ENCODE measurements at places on chromosomes 16 and 17.

GRCh38 chr16:62033065-62033464, 3.2 kb downstream of the CDH8 start:
- DNase-seq, result no peak

DNA sequence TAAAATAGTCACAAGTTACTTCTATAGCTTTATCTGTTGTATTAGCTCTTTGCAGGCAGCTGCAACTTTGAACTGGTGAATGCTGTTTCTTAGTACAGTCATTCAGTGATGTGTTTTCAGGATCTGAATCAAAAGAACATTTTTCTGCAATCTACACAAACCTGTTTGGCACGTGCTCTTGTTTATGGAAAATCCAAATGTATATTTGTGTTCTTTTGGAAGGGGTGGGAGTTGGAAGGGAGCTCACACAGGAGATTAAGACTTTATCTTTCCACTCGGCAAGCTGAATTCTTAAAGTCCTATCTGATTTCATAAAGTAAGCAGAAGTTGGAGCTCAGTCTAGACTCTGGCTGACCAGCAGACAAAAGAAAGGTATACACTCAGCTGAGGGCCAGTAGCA, 300.2 kb downstream of the MAP2K6 start:
- DNase-seq, result no peak

DNA sequence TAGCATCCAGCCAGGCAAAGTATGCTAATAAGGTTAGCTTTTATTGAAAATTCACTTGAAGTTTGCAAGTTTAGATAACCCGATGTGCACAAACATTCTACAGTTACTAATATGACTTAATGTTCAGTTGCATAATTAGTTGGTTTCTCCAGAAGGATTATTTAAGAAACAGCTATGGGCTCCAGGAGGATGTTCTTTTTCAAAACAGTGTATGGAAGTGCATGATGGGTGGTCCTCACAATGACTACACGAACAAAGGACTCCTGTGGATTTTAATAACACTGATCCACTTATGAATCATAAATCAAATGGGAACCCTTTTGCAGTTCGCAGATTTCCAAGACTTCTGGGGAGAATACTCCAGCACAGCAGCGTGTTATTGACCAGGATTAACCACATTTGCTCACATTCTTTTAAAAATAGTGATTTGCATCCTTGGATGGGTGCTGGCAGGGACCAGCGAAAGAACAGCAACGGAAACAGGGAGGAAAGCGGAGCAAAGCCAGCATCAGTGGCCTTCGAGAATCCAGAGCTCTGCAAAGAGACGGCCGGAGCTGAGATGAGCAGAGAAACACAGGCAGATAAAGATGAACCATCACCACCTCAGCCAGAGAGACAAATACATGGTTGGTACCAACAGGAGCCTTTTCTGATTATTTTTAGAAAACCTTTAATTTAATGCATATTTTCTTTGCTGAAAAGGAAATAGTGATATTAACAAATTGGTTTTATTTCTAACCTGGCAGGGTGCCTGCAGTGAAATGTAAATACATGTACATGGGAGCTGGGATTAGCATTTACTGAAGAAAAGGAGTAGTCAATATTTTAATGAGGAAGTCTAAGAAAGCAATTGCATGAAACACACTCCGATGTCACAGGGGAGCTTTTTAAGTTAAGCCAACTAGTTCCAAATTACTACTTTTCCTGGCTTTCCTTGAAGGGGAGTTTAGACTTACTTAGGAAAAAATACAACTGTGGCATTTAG, 623.2 kb upstream of the ZFHX3 start:
- DNase-seq, result no peak

- no peak for DNase-seq
These were observed 21.2 kb downstream of the CARHSP1 start for GRCh38 chr16:8847623-8848022.

GRCh38 chr16:53121043-53121620, 66.3 kb downstream of the CHD9 start:
- no peak for DNase-seq

GRCh38 chr17:31226373-31226772, 70.7 kb downstream of the OMG start:
- no peak for DNase-seq

DNA sequence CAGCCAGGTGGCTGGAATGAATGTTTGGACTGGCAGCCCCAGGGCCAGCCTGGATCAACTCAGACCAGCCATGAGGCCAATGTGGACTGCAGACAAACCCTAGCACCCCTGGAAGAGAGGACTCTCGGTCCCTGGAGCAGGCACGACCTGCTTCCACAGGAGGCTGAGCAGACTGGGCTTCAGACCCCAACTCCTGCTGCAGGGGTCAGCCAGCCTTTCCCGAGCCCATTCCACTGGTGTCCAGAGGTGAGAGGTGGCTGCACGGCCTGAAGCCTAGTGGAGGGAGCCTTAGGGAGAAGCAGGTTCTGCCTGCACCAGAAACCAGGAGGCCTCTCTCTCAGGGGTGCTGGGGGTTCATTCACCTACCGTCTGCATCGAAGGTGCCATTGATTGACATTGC, 97.1 kb downstream of the CPPED1 start:
- no peak for DNase-seq

- DNase-seq, result no peak
These were observed 3.3 kb downstream of the TOX3 start for GRCh38 chr16:52543654-52544053.

- DNase-seq, result no peak
These were observed 30.1 kb downstream of the CRLF3 start for GRCh38 chr17:30794372-30794771.

Data from central memory CD4-positive, alpha-beta T cell (primary cell).